ENCODE measurements at places on chromosomes 1 and 21.

DNA sequence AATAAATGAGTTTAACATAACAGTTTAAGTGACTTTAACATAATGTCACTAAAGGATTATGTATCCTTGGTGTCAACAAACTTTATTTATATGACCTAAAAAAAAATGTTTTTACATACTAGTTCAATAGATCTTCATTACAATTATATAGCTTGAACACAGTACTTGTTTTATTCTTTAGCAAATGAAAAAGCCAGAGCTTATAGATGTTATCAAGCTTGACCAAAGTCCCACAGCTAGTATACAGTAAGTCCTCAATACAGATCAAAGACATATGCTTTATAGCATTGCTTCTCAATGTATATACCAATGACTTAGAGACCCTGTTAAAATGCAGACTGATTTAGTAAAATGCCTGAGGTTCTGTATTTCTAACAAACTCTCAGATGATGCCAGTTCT is 42.4 kb downstream of the UCHL5 start:
- DNase-seq = no peak

GRCh38 chr1:63914706-63915105 is 140.9 kb downstream of the ROR1 start:
- no peak for DNase-seq

DNA sequence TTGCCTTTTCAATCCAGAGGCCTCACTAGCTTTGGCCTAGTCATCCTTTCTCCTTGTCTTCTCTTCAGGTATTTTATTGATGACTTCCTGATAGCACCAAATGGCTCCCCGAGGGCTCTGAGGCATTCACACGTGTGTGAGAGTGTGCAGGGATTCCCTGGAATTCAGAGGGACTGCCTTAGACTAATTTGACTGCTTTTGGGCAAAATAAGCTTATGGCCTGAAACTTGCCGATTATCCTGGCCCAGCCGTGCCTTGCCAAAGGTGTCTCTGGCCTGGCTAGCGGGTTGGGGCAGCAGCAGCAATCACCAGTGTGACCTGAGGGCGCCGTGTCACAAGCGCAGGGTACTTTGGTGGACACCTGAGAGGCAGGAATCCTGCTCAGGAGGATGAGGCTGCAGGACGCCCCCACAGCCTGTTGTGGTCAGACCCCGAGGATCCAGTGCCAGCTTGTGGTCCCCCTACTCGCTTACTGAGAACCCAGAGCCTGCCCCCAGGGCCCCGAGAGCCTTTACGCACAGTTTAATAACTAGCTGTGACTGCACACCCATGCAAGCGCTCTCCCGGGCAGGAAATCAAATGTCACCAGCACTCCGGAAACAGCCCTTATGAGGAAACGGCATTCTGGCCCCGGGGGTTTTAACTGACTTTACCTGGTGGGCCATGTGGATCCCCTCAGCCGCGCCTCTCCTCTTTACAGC is 62.8 kb upstream of the PDE9A start:
- no peak for DNase-seq

DNA sequence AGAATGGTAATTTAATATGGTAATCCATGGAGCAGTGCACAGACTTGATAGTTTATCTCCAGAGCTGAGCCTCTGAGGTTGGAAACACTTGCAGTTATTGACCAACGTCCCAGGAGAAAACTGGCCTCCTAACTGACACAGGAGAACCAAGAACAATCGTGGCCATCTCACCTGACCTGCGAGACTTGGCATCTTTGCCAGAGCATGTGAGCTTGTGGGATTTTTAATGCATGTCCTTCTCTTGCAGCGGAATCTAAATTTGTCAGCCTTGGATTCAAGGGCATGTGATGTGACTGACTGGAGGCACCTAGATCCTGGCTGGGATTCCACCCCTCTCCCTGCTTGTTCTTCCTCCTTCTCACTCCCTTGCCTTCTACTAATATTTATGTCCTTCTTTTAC is 27.8 kb upstream of the SLC26A9 start:
- no peak for DNase-seq

DNA sequence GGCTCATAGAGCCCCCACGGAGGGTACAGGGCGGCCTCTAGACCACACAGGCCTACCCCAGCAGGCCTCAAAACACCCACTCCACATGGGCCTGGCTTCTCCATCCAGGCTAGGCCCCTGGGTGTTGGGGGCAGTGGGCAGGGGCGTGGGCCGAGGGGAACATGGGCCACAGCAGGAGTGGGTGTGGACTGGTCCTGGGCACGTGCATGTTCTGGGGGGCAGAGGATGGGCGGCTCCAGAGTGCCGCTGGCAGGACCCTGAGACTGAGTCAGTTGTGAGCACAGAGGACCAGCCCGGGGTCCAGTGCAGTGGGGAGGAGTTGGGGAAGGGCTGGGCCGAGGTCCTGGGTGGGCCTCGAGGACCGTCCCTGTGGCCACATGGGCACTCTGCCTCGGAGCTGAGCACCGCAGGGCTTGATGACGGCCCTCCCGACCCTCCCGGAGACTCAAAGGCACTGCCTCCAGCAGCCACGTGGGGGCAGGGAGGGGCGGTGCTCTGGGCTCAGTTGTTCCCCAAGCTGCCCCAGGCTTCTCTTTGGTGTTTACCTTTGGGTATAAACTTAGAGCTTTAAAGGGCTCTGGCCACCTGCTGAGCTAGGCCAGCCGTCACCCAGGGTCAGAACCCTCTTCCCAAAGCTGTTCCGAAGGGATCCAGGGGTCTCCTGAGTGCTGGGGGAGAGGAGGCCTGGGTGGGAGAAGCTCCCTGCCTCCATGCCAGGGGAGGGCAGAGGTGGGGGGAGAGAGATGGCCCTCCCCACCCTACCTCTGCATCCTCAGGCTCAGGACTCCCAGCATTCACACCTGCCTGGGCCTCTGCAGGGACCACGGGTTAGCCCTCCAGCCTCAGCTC is 79.9 kb downstream of the MORN1 start:
- DNase-seq = peak; percentile 82

DNA sequence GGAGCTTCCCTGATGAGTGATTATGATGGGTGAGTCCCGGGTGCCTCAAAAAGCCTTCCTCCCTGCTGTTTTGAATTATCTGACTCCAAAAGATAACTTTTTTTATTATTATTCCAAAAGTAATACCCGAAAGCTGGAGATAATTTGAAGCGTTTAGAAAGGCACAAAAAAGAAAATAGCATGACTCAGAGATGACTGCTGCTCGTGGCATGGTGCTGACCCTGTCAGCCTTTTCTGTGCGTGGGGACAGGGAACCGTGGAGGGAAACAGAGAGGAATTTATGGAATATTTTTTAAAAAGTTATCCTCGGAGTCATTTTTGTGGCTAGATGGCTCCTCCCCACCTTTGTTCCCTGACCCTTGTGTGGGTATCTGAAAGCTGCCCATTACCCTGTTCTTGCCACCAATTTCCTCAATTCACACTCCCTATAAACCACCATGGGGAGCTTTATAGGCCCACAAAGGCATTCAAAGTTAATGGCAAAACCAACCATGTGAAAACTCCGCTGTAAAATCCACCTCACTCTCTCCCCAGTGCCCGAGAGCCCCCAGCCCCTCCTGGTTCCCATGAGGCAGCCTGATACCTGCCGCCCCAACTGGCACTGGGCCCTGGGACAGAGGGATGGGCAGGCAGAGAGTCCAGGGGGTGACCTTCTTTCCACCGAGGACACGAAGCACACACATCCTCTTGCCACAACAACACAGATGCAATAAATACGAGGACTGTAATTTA is 37.5 kb downstream of the IGSF21 start:
- no peak for DNase-seq

DNA sequence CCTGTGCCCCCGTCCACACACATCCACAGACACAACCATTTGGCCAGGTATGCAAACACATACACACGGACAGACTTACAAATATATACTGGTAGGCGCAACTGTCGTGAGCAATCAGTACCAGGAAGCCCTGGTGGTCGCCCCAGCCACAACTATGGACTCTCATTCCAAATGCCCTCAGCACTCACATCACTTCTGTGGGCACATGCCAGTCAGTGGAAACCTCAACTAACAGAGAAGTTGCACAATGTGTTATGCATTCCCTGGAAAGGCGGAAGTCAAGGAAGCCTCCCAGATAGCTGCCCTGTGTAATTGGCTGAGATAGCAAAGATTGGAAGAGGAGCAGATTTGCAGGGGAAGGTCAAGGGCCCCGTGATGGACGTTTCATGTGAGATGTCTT is 1.4 kb upstream of the HEYL start:
- DNase-seq = no peak

GRCh38 chr1:15755021-15755645 is 3.5 kb upstream of the FBLIM1 start:
- DNase-seq = no peak

GRCh38 chr1:70093250-70093975 is 112.0 kb downstream of the LRRC40 start:
- no peak for DNase-seq

GRCh38 chr1:231638647-231639046 is 12.1 kb downstream of the DISC1 start:
- no peak for DNase-seq

- no peak for DNase-seq
Observed at GRCh38 chr1:18234790-18235242, 127.2 kb downstream of the IGSF21 start.

GRCh38 chr1:81547912-81548303 is 252.8 kb upstream of the ADGRL2 start:
- DNase-seq = no peak

Data from right atrium auricular region (tissue), 2 donors.